ENCODE measurements at places on chromosomes 7 and 10.

DNA sequence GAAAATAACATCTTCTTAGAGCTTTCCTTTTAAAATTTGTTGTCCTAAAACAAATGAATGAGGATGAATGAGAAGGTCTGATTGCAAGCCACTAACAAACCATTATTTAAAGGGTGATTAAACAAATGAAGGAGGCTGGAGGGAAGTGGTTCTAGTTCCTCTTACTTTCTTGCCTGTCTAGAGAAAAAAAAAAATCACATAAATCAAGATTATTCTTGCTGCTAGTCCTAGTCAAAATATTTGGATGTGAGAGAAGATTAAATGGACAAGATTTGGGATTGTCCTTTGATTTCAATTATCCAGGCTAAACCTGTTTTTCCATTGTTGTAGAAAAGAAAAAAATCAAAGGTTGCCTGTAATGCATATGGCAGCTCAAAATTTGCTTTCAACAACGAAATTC is 3.3 kb downstream of the SKAP2 start:
- DNase-seq, result no peak

GRCh38 chr7:15855525-15856109 is 169.1 kb upstream of the MEOX2 start:
- no peak for DNase-seq

GRCh38 chr10:18424200-18424599 is 227.2 kb downstream of the NSUN6 start:
- DNase-seq, result no peak

- no peak for DNase-seq
Measured at GRCh38 chr7:47578579-47579270, 3.2 kb downstream of the TNS3 start.

- DNase-seq, result no peak
Measured at GRCh38 chr10:50431133-50431532, 179.8 kb upstream of the ASAH2 start.

- DNase-seq, result no peak
Measured at GRCh38 chr7:31345421-31345820, 4.9 kb upstream of the NEUROD6 start.

Measured in AG08396 (cell line).